HS-5 (cell line): ENCODE measurements at places on chromosomes 16 and 17.

DNA sequence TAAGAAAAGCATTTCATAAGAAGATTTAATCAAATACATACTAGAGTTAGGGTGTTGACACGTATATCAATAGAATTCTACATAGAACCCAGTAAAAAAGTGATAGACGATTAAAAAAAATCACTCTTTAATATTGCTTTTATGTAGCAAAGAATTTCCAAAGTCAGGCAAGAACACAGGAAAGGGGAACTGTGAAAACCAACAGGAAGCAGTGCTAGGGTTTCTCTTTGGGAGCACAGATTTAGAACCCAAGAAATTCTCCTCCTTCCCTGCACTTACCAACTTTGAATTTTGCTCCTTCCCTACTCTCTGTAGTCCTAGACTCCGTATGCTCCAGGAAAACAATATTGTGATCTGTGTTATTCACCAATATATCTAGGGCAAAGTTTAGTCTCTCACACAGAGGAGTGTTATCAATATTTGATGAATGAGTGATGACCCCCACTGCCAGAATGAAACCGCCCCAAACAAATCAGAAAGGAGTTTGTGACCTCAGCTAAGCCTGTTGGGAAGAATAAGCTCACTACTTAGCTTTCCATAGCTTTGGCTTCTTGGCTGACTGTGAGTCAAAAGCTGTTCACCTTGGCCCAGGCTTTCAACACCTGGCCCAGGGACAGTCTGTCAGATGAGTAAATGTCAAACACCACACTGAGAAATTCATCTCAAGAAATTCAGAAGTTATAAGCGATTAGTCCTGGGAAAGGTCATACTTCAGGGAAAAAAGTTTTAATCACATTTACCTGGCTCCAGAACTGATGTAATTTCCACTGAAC lies 8.6 kb downstream of the RFWD3 start:
- DNase-seq, result no peak

DNA sequence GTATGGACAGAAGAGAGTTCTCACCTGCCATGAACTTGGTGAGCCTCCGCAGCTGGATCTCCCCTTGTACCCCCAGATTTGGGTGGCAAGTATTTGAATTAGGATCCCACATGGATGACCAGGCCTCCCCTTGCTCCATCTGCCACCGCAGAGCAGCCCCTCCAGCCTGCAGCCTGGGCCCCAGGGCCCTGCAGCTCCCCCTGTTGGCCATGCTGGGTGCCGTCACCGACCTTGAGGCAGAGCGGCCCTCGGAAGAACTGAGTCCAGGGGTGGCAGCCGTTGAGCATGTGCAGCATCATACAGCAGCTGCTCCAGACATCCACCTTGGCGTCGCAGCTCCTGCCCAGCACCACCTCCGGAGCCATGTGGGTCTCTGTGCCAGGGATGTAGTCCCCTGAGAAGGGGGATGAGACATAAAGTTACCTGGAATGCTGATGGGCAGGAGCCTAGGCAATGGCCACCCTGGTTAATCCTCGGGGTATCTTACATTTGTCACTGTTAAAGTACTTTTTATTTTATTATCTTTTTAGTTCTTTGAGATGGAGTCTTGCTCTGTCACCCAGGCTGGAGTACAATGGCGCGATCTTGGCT lies 9.0 kb upstream of the SPATA32 start:
- no peak for DNase-seq

DNA sequence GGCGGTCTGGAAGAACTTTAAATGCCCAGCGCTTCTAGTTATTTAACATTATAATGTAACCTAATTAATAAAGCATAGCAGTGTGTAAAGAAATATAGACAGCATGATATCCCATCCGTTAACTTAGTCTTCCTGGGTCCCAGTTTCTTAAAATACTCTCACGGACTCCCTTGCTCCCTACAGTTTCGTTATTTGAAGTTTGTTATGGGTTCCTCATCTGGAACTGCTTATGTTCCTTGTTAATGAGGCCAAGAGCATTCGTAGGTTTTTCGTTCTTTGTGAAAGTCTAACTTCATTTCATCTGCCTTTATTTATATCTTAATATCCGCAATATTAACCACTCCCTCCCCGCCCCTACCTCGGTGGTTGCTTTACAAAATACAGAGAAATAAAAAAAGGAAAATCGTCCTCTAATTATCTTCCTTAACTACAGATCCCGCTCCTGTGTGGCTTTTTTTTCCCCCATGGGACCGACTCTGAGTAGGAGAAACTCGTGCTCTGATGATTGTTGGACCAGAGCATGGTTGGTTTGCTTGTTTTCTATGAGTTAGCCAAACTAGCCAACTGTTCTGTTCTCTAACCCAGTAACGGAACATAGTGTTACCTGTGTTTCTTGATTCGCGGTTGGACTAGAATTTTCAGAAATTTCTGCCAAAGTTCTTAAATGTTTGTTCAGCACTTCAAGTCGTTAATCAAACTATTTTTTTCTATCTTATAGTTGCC lies 863 bp downstream of the ADPRM start:
- no peak for DNase-seq

- DNase-seq, result peak; percentile 68
Observed at GRCh38 chr17:20063665-20064648, 54.8 kb downstream of the SPECC1 start.

DNA sequence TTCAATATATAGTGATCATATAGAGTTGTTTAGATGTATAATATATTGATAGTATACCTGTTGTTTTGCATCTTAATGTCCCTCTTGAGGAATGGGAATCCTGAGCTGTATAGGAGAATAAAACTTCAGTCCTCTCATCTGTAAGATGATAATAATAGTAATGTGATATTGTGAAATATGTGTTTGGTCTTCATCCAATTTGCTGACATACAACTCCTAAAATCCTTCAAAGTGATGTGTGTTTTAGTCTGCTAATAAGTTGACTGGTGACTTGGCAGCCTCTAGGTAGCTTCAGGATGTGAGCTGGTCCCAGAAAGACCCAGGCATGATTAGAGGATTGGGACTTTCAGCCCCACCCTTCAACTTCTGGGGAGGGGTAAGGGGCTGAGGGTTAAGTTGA lies 22.8 kb upstream of the NFAT5 start:
- no peak for DNase-seq

DNA sequence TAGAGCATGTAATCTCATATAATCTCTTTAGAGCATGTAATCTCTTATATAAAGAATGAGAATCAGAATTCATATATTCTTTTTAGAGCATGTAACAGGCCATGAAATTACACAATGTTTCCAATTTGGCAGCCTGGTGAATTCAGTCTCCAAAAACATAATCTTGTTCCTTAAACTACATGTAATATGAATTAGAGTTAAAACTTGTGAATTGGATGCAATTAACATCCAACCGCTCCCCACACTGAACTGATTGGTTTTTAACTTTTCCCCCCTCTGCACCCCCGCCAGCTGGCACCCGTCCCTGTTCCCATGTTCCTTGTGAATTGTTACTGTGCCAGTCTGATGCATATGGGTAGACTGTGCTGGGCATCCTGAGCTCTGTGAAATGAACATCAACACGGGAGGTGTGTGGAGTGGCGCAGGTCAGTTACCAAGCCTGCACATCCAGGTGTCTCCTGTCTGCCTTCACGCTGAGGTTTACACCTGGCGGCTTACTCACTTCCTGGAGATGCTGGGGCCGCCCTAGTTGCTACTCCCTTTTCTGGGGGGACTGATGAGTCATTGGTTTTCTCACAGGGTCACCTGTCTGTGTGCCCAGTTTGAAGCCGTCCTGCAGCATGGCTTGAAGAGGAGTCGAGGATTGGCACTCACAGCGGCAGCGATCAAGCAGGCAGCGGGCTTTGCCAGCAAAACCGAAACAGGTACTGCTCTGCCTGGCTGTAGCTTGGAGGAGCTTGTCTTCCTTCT lies 50.4 kb downstream of the SNX29 start:
- DNase-seq, result no peak

GRCh38 chr17:42766124-42766523 lies 5.1 kb downstream of the RAMP2 start:
- no peak for DNase-seq

DNA sequence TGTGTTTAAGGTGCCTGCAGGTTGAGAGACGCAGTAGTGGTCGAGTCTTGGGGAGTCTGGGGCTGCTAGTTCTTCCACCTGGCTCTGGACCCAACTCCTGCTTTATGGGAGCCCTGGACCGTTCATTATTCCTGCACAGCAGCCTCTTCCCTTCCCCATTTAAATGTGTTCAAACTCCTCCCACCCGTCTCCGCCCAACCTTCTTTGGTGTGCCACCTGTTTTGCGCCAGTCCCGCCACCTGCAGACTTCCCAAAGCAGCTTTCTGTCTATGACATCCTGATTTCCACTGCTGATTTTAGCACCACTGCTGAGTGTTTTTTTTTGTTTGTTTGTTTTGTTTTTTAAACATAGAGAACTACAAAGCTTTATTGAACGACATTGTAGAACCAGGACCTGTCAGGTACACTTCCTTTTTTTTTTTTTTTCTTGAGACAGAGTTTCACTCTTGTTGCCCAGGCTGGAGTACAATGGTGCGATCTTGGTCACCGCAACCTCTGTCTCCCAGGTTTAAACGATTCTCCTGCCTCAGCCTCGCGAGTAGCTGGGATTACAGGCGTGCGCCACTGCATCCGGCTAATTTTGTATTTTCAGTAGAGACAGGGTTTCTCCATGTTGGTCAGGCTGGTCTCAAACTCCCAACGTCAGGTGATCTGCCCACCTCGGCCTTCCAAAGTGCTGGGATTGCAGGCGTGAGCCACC lies 12.8 kb downstream of the ADORA2B start:
- DNase-seq, result no peak
